ENCODE measurements at places on chromosomes 3 and 15.

DNA sequence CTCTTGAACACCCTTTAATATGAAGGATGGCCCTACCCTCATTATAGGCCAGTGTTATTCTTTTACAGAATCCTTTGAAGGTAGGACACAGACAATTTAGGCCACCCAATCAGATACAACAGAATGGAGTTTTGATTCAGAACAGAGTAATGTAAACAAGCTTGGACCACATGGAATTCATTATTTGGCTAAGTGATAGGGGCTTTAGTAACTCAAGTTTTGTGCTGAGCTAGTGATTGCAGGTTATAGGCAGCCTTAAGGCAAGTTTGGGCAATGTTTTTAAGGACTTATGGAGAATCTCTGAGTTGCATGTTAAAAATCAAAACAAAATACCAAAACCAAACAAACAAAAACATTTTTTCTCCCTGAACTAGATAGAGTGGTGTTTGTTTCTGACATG is 312.1 kb upstream of the ROBO1 start:
- no peak for DNase-seq

DNA sequence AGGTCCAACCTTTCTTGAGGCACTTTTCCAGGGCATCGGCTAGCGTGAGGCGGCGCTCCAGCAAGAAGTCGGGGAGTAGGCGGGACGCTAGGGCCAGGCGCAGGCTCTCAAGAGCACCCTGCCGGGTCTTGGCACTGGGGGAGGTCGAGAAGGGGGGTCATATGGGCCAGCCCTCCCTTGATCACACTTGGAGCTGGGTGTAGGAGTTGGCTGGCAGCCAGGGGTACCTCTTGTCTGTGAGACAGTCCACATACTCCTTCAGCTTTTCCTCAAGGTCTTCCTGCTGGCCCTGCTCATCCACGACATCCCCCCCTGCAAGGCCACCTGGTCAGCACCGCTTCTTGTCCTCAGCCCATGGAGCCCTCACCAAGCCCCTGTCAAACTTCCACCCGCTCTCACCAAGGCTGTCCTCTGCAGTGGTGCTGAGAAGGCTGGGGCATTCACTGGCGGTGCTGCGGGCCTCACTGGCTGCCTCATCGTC is 2.0 kb downstream of the IFRD2 start:
- no peak for DNase-seq

DNA sequence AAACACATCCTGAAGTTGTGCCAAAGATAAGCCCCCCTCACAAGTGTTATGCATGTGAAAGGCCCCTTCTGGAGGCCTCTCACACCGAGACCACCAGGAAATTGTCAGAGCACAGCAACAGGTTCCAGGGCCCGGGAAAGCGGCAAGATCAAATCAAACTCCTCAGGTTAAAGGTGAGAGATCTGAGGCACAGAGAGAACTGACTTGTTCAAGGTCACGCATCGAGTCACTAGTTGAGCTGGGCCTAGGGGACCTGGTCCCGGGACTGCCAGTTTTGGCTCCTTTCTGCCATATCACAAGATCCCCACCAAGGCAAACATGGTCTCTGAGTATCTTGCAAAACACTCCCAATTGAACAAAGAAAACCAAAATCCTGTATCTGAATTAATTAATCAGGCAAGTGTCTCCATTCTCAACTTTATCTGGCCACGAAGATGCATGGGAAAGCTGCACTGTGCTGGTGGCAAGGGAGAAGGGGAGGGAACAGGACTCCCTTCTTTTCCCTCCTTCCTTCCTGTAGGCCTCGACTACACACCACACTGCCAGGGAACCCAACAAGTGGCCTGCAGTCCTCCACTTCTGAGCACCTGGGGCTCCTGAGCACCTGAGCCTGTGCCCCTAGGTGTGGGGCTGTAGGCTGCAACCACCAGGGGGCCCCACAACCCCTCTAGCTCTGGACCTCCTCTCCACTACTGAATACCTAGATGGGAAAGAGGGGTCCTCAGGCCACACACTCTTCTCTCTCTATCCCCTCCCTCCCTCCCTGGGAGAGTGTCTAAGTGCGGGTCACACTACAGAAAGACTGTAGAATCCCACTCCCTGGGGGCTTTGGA is 37.3 kb downstream of the ANP32A start:
- no peak for DNase-seq

- DNase-seq: no peak
Observed at GRCh38 chr3:11900824-11901223, 54.1 kb upstream of the TAMM41 start.

- no peak for DNase-seq
Observed at GRCh38 chr15:99253381-99254090, 2.3 kb downstream of the LRRC28 start.

GRCh38 chr3:127063916-127064315 is 81.0 kb downstream of the PLXNA1 start:
- DNase-seq: no peak
